ENCODE measurements at places on chromosomes 1 and 21.

- no peak for DNase-seq
These were observed 6.3 kb downstream of the HPCA start for GRCh38 chr1:32892368-32893197.

DNA sequence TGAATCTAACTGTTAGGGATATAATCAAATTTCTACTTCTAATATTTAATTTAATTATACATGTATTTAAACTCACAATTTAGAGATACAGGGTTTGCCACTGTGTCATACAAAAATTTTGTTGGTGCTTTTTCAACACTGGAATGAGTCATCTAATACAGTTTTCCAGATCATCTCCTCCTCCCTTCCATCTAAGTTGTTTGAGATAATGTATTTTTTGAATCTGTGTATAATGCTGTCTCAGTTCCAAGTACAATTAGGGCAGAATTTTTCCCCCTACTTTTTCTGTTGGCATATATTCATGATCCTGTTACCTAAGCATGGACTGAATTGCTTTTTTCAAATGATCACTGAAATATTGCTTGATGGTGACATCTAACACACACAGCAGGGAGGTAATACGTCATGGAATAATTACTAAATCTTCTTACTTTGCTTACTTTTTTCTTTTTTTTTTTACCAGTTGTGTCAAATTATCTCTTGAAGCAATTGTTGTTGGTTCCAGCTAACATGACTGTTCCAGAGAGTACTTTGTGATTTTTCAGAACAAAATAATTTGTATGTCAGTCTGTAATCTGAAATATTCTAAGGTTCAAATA lies 146.0 kb downstream of the MAGI3 start:
- DNase-seq = no peak

DNA sequence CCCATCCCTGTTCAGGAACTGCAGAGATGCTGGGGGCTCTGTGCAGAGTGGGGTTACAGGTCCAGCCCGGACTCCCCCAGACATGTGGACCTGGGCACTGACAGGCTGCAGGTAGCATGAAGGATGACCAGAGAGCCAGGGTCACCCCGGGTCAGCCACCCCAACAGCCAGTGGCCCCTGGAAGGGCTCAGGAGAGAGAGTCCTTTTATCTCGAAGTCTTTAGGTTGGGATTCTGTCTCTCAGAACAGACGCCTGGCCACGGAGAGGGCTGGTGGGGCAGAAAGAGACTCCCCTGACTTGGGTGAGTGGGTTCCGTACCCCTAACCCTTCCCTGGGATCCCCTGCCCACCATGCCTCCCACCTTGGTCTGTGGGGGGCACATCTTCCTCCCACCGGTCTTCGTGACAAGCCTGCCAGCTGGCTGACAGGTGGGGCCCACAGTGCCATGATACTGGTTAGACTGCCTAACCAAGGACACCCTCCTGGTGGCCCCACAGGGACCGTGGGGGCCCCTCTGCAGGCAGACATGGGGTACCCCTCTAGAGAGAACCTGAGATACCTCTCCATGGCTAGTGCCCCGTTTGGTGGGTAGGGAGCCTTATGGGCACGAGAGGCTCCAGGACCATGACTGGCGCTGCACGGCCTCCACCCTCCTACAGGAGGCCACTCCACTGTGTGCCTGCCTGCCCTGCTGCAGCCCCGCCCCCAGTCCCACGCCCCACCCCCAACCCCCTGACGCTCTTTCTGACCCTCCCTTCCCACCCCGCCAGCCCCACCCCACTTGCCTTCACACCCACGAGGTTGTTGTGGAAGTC lies 24.2 kb downstream of the WNT9A start:
- DNase-seq = no peak

DNA sequence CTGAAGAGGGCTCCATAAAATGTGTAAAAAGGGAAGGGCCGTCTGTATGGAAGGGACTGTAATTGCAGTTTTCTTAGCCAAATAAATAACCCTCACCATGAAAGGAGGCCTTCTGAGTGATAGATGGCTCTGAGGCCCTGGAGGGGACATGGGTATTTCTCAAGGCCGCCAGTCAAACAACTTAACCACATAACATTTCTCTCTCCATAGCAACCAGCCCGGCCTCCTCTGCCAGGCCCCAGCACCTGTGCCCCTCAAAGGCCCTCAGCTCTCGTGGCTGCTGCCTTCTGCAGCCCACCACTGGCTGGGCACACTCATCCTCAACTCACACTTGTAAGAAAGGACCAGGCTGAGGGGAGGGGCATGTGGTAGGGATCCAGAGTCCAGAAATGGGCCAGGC lies 57.0 kb upstream of the GJB5 start:
- no peak for DNase-seq

- DNase-seq = no peak
These were observed 4.1 kb downstream of the KIF21B start for GRCh38 chr1:201019321-201019977.

DNA sequence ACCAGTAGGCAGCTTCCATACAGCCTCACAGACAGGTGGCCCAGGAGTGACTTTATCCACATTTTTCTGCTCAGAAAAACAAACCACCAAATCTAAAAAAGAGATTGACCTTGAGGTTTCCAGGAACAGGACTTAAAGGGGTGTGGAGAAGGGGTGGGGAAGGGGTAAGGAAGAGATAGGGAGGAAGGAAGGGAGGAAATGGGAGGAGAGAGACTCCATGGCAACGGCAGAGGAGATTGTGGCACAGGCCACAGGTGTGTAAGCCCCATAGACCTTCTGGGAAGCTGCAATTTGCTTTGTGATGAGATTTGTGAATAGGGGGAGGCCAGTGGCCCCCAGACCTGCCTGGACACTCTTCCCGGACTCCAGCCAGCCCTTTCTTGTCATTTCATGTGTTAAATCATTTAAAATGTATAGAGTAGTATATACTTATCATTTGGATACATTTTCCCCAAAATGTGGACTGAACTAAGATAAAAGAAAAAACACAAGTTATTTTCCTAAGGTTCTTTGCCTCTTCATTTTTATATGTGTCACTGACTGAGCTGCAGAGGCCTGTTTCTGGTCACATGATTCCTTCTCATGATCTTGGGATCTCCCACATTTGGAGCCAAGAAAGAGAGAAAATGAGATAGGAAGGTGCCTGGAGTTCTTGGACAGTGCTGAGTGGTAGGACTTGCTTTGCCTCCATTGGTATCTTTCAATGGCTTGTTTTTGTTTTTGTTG lies 55.5 kb downstream of the CLIC6 start:
- DNase-seq = no peak

DNA sequence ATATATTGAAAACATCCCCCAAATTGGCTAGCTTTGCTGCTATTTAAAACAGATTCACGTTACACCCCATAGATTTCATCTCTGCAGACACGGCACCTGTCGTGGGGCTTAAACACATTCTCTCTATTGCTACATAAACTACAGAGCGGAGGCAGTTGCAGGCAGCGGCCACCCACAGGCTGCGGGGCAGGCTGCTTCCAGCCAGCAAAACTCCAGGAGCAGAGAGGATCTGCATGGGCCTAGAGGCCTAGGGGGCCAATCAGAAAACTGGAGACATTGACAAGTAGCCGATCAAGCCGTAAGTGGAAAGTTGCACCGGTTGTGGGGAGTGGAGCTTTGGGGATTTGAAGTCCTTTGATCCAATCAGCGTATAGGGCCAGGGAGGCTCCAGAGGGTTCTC lies 129.0 kb upstream of the KLHDC7A start:
- DNase-seq = no peak

DNA sequence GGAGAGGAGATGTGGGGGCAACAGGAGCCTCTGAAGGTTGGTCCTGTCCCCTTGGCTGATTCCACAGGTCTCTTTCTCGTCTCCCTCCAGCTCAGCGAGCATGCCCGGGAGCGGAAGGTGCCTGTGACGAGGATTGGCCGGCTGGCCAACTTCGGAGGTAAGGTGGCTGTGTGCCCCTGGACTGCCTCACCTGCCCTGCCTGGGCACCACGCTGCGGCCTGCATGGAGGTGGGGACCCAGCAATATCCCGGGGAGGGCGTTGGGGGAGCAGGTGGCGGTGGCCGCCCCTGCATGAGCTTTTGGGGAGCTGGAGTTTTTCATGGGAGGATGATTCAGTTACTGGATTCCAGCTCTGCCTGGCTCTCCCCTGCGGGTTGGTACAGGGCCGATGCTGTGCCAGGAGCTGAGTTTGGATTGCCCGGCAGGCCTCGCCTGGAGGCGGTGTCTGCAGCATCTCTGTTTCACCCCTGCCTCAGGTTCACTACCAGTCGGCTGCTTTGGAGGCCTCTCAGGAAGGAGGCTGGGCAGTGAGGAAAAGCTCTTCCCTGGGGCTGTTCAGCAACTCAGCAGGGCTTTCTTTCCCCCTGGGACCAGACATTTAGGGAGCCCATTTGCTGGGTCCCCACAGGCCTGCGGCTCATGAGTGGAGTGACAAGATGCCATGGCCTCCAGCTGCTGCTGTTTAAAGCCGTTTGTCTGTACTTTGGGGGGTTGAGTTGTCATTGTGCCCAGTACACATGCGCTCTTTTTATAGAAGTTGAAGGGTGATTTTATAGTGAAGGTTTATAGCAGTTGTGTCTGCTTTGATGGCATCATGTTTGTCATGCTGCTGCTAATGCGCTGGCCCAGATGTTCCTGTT lies 25.7 kb downstream of the COQ8A start:
- DNase-seq = no peak

DNA sequence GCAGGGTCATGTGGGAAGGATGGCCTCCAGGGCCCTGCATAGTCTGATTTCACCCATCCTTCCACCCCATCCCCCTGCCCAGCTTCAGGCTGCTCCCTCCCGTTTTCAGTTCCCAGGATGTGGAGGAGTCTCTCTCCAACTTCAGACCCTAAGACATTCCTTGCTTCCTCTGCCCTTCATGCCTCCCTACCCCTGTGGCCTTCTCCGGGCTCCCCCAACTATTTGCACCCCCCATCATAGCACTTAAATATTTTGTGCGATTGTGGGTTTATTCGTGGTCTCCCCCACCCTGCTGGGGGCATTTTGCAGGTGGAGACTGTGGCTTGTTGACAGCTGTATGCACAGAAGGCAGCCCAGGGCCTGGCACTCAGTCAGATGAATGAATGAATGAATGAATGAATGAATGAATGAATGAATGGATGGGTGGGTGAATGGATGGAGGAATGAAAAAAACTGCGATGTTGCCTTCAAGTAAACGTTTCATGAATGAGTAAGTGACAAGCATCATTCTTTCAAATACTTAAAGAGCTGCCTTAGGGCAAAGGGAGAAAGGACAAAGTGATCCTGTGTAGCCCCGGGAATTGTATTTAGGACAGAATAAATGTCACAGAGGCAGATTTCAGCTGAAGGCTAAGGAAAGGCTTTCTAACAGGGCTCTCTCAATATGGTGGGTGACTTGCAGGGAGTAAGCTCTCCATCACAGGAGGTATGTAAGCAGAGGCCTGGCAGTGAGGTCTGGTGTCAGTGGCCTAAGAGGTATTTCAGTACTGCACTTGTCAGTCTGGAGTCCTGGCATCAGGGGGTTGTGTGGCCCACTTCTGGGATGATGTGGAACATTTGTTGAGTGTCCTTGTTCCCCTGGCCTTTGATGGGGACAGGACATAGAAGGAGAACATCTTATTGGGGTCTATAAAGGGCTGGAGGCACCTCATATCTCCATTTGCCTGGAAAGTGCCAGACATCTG lies 156.4 kb downstream of the PTPRU start:
- DNase-seq = no peak

GRCh38 chr1:156388174-156389137 lies 19.4 kb downstream of the RHBG start:
- no peak for DNase-seq
